ENCODE measurements at places on chromosomes 11 and 22.

- no peak overlapping the region for H3K4me3 ChIP-seq
- H3K36me3 ChIP-seq = no peaks in the 10 kb centered on the region
- H3K27ac ChIP-seq = no peak overlapping the region
- no peak for DNase-seq
Observed at GRCh38 chr11:67381244-67381972, 8.0 kb upstream of the CLCF1 start.

DNA sequence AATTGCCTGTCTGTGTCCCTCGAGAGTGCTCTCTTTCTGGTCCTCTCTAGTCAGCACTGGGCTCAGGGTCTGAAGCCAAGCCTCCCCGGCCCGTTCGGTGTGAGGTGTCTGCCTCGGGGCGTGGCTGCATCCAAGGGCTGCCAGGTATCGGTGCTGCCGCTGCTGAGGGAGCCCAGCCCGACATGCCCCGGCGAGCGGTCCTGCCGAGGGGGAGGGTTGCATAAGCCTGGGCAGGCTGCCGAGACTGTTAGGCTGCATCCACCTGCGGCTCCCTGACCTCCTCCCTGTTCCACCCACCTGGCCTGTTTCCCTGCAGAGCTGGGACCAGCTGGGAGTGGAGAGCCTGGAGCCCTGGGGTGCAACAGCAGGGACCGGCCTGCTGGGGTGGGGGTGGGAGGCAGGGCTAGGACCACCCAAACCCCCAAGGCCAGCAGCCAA lies 6.3 kb downstream of the OVOL1 start:
- no peak for DNase-seq
- no peak overlapping the region for H3K4me3 ChIP-seq
- peaks cover 12% of the 10 kb centered on the region for H3K27me3 ChIP-seq
- no peak overlapping the region for H3K27ac ChIP-seq
- peaks cover 13% of the 10 kb centered on the region for H3K4me1 ChIP-seq

DNA sequence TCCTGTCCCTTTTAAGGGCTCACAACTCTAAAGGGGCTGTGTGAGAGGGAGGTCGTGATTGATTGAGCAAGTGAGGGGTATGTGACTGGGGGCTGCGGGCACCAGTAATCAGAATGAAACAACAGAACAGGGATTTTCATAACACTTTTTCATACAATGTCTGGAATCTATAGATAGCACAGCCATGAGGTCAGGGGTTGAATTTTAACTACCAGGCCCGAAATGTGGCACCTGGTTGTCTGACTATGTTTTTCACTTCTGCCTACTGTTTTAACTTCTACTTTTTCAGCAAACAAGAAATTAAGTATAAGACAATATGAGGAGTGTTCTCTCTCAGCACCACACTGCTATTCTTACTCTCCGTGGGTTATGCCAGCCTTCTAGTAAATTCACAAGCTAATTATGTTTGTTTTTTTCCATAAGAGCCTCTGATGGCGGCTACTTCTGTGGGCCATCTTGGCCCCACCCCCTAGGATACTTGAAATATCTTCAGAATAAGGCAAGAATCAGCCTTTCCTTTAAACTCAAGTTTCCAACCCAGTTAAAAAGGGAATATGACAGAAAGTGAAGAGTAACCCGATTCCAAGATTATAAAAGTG lies 552.8 kb upstream of the CHORDC1 start:
- H3K4me3 ChIP-seq = no peak overlapping the region
- DNase-seq = no peak
- no peak overlapping the region for H3K27ac ChIP-seq
- no peaks in the 10 kb centered on the region for H3K4me1 ChIP-seq
- H3K27me3 ChIP-seq = no peaks in the 10 kb centered on the region
- H3K36me3 ChIP-seq = no peaks in the 10 kb centered on the region

DNA sequence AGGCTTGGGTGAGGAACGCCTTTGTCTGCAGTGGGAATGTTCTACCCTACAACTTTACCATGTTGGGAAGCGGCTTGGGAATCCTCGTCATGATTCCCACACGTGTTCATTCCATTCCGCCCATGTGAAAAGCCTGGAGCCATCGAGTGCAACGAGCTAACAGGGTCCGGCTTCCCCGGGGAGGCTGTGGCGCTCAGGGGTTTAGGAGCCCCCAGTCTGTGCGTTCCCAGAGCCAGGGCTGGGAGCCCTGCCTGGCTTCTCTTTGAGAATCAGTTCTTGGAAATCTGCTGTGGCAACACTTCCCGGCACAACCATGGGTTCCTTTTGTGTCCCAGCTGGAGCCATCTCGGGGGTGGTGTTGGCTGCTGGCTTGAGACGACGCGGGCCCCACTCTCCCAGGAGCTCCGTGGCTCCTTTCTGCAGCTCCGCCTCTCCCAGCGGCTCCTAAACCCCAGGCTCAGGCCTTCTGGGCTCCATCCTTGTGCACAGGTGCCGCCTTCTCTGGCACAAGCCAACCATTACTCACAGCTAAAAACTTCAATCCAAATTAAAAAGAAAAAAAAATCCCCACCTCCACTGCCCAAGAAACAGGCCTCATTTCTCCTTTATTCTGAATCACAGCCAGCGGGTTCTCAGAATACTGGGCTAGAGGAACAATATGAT lies 18.7 kb upstream of the PPFIA1 start:
- H3K4me1 ChIP-seq = no peaks in the 10 kb centered on the region
- DNase-seq = no peak
- no peaks in the 10 kb centered on the region for H3K27me3 ChIP-seq
- H3K36me3 ChIP-seq = no peaks in the 10 kb centered on the region
- no peak overlapping the region for H3K4me3 ChIP-seq
- no peak overlapping the region for H3K27ac ChIP-seq

GRCh38 chr11:73034331-73034730 lies 107.8 kb downstream of the FCHSD2 start:
- peak; percentile 80 for DNase-seq
- H3K4me3 ChIP-seq = peak overlapping the region; percentile 78
- no peaks in the 10 kb centered on the region for H3K36me3 ChIP-seq
- peak overlapping the region; percentile 62 for H3K27ac ChIP-seq

DNA sequence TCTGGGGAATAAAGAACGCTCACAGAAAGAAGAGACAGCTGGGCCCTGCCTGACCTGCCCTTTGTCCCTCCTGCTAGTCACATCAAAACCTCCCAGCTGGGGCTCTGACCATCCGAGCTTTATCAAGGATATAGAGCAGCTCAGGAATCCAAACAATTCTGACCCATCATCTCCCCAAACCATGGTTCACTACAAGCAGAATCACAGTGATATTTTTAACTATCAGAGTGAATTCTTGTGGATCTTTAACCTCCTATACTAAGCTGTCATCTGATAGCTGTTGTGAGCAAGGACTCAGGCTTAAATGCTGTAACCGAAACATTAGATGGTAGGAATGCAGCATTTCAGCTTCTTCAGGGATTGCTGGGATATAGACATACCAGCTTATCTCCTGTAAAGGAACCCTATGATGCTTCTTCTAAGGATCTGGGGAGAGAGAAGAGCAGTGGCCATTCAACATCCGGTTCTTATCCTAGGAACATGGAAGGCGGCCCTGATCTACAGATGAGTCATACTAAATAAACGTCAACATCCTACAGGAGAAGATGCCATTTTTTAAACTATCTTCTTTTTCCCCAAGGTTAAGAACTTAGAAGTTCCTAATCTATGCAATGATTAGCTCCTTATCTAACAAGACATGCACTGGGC lies 84.7 kb upstream of the AKIP1 start:
- no peak overlapping the region for H3K4me3 ChIP-seq
- no peak overlapping the region for H3K27ac ChIP-seq
- H3K36me3 ChIP-seq = no peaks in the 10 kb centered on the region

- H3K4me1 ChIP-seq = no peaks in the 10 kb centered on the region
- H3K36me3 ChIP-seq = no peaks in the 10 kb centered on the region
- no peaks in the 10 kb centered on the region for H3K27me3 ChIP-seq
- DNase-seq = no peak
- H3K27ac ChIP-seq = no peak overlapping the region
- no peak overlapping the region for H3K4me3 ChIP-seq
Observed at GRCh38 chr11:71307811-71308645, 55.7 kb upstream of the SHANK2 start.

DNA sequence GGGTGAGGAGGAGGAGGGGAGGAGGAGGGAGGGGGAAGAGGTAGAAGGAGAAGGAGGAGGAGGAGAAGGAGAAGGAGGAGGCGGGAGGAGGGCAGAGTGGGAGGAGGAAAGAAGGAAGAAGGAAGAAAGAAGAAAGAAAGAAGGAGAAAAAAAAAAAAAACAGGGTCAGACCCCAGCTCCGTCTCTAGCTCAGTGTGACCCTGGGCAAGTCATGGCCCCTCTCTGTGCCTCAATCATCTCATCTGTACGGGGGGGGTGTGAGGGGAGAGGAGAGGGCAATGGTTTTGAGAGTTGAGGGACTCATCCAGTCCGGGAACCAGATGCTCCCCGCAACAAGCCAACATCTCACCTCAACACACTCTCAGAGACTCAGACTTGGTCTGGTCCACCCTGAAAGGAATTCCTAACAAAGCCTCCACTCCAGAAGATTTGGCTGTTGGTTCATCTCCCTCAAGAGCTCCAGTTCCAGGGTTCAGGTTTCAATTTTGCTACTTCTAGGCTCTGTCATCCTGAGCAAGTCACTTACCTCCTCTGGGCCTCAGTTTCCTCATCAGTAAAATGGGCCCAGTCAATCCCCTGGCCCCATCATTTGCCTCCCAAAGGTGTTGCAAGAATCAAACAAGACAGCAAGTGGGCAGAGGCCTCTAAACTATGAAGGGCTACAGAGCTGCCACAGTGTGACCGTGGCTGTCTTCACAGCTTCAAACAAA lies 7.7 kb downstream of the CARD10 start:
- DNase-seq = no peak
- H3K36me3 ChIP-seq = no peaks in the 10 kb centered on the region
- no peak overlapping the region for H3K4me3 ChIP-seq

GRCh38 chr11:110454609-110455008 lies 24.9 kb downstream of the FDX1 start:
- H3K27me3 ChIP-seq = no peaks in the 10 kb centered on the region
- H3K36me3 ChIP-seq = peaks cover 17% of the 10 kb centered on the region
- DNase-seq = no peak
- peaks cover 24% of the 10 kb centered on the region for H3K4me1 ChIP-seq
- H3K4me3 ChIP-seq = peak overlapping the region; percentile 2
- no peak overlapping the region for H3K27ac ChIP-seq

DNA sequence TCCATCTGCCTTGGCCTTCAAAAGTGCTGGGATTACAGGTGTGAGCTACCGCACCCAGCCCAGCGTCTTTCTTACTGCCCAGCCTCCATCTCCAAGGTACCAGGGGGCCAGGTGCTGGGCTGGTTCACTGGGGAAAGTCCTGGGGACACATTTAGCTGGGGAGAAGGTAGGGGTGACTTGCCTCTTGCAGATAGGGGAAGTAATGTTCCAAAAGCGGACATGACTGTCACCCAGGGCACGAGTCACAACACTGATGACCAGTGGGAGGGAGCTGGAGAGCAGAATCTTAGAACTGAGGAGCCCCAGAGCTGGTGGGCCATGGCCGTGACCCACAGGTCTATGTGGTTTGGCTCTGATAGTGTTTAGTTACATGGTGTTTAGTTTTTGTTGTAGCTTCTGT lies 2.4 kb upstream of the SLC15A3 start:
- H3K4me3 ChIP-seq = no peak overlapping the region
- no peaks in the 10 kb centered on the region for H3K36me3 ChIP-seq
- peaks cover 5% of the 10 kb centered on the region for H3K27me3 ChIP-seq

DNA sequence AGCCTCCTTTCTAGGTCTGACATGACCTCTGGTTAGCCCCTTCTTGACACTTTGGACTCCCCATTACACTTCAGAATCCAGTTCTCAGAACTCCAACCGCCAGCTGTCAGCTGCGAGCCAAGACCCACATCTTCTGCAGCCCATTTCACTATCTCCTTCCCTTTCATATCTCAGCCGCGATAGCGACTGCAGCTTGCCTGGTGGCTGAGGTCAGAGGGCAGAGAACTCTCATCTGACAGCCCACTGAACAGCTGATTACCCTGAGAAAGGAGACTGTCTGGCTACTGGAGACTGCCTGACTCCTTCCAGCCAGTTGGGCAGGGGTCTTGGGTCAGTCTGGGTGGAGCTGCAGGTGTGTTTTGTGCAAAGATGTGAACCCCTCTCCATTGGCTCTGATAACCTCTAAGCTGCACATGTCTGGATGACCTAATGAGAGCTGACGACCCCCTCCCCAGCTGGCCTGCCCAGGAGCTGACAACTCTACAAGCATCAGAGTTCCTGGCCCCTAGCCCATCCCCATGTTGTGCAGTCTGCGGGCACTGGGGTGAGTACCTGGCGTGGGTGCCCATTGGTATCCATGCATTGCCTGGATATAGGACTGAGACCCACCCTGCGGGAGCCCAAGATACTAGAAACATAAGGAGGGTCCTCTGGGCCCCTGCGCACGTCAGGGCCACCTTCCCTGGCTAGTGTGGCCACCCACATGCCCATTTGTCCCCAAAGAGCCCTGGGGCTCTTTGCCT lies 1.1 kb downstream of the CHRM1 start:
- H3K36me3 ChIP-seq = no peaks in the 10 kb centered on the region
- H3K27ac ChIP-seq = no peak overlapping the region
- peaks cover 2% of the 10 kb centered on the region for H3K27me3 ChIP-seq

- peaks cover 35% of the 10 kb centered on the region for H3K4me1 ChIP-seq
- no peak overlapping the region for H3K4me3 ChIP-seq
- DNase-seq = no peak
- H3K27me3 ChIP-seq = no peaks in the 10 kb centered on the region
- H3K27ac ChIP-seq = no peak overlapping the region
Observed at GRCh38 chr11:1487091-1487850, 692 bp upstream of the MOB2 start.
